ENCODE measurements at places on chromosomes 5 and 9. TPM values are rescaled to one million over a fixed set of nuclear protein-coding genes. Genes with fewer than 3 reads are reported as not detected.

DNA sequence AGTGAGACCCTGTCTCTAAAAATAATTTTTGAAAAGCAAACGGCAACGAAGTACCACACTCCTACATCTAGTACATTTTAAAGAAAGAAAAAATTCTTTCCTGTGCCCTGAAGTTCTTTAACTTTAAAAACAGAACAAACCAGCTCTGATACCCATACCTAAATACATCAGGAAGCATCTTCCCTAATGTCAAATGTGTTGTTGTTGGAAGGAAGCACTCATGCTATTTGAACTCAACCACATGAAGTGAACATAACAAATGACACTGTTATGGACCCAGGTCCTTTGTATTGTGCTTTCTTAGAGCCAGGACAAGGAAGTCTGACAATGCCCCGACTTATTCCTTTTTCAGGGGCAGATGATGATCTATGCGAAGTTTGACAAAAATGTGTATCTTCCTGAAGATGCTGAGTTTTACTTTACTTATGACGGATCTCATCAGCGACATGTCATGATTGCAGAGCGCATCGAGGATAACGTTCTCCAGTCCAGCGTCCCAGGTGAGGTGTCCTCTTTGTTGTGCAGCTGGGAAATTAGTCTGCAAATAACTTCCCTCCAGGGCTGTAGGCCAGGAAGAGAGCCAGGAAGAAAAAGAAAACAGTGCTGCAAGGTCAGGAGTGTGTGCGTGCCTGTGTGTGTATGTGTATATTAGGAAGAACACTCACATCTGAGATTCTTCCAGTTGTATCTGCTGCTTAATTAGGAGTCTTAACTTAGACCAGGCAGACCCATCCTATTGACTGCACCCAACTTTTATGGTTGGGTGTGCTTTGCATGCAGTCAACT lies 123.7 kb downstream of the ARHGEF28 start:
- H3K27ac ChIP-seq: no peak overlapping the region
- DNase-seq: no peak
- H3K4me3 ChIP-seq: no peak overlapping the region
- no peaks in the 10 kb centered on the region for H3K36me3 ChIP-seq
- H3K27me3 ChIP-seq: no peaks in the 10 kb centered on the region
- H3K4me1 ChIP-seq: peaks cover 8% of the 10 kb centered on the region

DNA sequence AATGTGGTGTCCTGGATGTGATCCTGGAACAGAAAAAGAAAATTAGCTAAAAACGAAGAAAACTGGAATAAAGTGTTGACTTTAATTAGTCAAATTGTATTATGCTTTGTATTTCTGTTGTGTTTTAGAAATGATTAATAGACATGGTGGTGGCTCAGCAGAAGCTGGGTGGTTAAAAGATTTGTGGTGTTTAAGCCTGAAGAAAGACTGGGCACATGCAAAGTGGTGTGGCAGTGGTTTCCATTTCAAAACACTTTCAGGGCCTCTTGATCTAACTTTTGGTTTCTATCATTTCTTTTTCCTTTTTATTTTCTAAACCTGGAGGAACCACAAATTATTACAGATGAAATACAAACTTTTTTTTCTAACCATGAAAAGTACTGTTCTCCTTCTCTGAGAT lies 44.1 kb downstream of the ADGRV1 start:
- H3K27ac ChIP-seq: no peak overlapping the region
- peaks cover 3% of the 10 kb centered on the region for H3K4me1 ChIP-seq
- DNase-seq: no peak

IRX2 gene
- 5.3 TPM for total RNA-seq

DNA sequence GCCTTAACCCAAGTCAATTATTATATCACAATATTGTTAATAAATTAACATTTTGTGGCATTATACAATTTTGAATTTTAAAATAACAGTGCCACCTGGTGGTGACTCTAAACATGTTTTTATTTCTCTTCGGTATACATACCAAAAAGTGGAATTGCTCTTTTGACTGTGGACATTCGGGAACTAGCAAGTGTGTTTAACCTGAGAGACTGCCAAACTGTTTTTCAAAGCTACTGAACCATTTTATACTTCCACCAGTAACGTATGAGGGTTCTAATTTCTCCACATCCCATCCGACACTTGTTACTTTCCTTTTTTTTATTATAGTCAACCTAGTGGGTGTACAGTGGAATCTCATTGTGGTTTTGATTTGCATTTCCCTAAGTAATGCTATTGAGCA lies 18.3 kb upstream of the HSDL2 start:
- peaks cover 5% of the 10 kb centered on the region for H3K4me1 ChIP-seq
- no peaks in the 10 kb centered on the region for H3K27me3 ChIP-seq
- no peak for DNase-seq
- H3K36me3 ChIP-seq: no peaks in the 10 kb centered on the region
- no peak overlapping the region for H3K27ac ChIP-seq
